ENCODE measurements at places on chromosomes 7 and 10. TPM values are rescaled to one million over a fixed set of nuclear protein-coding genes. Genes with fewer than 3 reads are reported as not detected.

Gene PRR15
- total RNA-seq: 0.83 TPM

DNA sequence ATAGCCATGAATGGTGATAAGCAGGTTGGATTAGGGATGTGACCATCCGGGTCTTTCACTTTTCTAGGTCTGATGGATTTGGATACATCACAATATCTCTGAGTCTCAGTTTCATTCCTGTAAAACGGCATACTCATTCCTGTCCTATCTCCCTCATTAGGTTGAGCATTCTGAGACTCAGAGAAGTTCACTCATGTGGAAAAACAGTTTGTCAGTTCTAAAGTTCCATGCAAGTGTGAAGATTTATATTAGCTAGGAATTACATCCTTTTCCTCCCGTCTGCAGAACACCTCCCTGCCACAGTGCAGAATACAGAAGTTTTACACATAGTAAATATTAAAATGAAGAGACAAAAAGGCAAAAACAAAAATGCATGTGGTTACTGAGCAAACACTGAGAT lies 94.2 kb upstream of the SLC25A13 start:
- no peak for DNase-seq

Gene SLC35G1
- total RNA-seq: 3.0 TPM

DNA sequence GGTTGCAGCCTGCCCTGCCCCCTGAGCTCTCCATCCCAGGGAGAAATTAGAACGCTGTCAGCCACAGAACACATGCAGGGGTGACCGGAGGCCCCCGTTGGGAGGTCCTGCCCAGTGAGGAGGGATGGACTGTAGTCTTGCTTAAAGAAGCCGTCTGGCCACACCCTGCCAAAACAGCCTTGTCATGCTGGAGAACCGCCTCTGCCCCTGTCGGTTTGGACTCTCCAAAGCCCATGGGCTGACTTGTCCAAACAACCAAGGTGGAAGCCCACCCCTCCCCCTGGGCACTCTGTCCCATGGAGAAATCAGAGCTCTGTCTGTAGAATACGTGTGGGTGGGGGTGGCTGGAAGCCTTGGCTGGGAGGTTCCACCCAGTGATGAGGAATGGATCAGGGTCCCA lies 12.7 kb upstream of the TBATA start:
- DNase-seq: no peak

Data from mammary epithelial cell (primary cell).